ENCODE measurements at places on chromosomes 7 and 10.
A peak's percentile ranks its signal among the peaks of the same experiment; 100 is the strongest.

DNA sequence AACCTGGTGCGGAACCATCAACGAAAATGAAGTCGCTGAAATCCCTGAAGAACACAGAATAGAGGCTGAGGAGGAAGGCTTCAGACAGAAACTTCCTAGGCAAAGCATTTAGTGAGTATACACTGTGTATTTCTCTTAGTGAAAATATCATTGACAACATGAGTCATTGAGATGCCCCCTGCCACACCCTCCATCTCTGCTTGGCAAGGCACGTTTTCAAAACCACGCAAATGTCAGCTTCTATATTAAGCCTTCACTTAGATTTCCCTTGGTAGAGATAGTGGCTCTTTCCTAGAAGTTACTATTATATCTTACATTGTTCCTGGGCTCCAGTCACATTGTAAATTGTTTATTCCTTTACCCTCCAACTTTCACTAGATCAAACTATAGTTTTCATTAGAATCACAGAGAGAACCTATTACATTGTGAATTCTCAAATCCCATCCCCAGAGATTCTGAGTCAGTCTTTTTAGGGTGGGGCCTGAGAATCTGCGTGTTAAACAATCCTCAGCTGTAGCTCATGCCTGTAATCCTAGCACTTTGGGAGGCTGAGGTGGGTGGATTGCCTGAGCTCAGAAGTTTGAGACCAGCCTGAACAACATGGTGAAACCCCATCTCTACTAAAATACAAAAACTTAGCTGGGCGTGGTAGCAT, 4.6 kb upstream of the SKAP2 start:
- no peak for DNase-seq

DNA sequence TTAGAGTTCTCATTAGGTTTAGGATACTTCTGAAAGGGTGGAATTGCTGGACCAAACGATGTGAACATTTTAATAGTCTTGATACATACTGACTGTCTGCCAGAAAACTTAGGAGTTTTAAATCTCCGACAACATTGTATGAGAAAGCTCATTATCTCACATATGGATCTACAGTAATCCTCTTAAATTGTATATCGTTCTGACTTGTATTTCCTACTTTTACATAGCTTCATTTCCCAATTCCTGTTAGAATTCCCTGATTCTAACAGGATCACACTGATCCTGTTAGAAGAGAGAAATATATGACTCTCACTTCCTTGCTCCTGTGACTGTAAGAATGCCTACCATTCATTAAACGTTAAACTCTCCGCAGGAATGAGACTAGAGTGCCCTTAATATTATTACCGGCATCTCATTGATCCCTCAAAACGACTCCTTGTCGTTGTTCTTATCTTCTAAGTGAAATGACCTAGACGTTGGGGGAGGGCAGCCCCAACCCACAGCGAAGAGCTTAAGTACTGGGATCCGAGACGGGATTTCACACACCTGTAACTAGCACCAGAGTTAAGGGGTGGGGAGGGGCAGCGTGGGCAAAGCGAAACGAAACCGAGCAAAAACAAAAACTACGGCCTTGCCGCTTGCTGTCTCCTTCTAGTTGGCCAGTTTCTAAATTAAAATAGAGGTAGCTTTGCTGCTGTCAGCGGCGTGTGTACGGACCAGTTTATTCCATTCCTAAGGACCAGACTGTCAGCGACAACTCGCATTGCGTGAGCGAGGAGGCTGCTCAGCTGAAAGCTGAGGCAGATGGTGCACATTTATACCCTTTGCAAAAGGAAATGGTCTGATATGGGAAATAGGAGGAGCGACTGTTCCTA, 678 bp upstream of the TMEM106B start:
- DNase-seq, result no peak

DNA sequence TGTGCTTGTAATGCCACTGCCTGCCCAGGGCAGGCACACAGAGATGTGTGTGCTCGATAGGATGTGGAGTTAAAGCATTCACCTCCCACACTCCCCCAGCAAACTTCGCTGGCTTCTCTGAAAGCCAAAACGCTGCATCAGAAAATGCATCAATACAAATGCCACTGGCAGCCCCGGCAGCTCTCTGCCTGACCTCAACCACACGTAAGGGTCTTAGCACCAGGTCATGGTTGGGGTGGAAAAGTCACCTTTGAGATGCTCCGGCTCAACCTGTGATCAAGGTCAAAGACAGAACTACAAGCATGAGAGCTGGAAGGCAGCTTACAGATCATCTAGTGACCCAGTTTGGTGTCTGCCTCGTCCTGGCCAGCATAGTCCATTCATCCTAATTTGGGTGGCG, 114.4 kb upstream of the NANOS1 start:
- no peak for DNase-seq

DNA sequence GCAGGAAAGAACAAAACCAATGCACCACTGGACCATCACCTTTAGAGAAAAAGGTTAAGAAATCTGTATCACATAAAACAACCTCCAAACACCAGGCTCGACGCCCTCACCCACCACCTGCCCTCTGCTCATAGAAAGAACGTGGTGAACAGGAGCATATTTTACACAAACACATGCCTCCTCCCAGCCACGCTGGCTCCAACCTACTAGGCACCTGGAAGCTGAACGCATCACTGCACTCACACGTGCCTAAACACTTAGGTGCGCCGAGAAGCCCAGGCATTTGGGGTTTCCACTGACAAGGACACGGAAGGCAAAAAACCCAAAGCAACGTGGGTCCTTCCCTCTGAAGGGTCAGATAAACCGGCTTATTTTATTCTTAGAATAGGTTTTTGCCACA, 56.0 kb downstream of the PTPRN2 start:
- no peak for DNase-seq

DNA sequence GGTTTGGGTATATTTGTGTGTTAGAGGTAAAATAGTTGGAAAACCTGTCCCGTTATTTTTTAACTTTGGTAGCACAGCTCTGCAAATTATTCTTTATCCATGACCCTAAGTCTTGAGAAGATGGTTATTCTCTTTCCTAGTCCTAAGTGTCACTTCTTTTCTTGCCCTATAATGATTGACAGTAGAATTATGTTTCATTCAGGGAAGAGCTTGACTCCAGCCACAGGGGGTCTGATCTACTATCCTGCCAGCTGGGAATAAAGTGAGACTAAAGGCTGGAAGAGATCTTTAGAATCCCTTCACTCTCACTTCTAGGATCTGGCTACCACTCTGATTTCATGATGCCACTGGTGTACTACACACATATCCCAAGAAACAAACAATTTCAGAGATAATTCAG, 90.4 kb downstream of the PHTF2 start:
- DNase-seq, result no peak

GRCh38 chr7:154390961-154391360, 338.8 kb downstream of the DPP6 start:
- no peak for DNase-seq

DNA sequence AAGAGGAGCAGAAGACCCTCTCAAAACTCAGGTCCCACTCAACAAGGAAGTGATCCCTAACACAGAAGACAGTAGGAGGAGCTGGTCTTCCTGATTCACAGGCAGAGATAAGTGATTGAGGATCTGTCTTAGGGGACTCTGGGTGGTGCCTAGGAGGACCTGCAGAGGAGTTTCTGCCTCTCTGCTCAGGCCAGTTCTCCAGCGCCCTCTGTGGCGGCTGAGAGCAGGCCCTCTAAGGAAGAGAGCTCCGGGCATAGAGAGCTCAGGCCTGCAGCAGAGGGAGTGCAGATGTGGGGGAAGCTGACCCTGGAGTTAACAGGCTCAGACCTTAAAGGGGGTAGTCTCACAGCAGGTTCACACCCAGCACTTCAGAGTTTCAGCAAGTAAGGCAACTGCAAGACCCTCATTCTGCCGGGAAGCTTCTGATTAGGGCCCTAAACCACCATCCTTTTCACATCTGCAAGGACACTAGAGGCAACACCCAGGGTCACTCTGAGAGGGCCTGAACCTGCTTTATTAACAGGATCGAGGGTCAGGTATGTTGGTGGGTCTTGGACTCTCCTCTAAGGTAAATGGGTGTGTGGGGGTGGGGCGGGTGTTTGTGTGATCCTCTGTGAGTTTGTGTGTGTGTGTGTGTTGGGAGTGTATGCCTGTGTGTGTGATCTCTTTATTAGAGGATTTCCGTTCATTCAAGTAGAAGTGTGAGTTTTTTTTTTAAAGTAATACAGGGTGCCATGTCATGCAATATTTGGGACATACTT, 57.6 kb upstream of the TARP start:
- DNase-seq, result no peak

DNA sequence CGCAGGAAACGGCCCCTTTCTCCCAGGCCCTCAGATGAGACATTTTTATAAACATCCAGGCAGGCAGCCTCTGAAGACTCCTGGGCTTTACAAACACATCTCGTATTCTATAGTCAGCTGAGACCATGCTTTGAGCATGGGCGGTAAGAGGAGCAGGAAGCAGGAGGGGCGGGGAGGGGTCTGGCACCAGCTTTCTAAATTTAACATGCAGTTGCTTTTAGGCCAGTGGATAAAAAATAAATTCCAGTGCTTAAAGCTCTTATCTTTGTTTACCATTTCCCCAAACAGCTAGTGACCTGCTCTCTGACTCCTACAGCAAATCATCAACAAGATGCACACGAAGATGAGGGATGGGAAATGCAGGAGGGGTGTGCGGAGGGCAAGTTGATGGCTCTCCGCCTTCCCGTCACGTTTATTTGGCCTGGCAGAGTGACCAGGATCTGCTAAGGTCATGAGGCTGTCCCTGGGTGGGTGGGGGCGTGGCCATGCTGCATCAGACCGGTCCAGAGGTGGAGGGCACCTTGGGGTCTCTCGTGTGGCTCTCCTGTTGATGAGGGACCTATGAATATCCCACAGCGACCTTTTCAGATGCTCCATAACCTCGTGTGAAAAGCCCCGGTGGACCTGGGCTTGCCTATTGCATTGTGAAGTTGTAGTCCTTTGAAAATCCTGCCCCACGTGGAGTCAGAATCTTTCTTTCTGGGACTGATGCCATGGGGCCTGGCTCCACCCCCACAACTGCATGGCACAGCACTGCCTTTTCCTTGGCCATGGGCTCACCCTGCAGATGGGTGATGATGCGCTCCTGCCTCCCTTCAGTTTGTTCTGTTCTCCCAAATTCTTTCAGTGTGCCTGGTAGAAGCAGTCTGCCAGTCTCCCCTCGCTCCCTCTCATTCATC, 67.5 kb downstream of the PARP12 start:
- no peak for DNase-seq

GRCh38 chr7:106598663-106599342, 62.2 kb downstream of the CCDC71L start:
- peak; percentile 48 for DNase-seq

DNA sequence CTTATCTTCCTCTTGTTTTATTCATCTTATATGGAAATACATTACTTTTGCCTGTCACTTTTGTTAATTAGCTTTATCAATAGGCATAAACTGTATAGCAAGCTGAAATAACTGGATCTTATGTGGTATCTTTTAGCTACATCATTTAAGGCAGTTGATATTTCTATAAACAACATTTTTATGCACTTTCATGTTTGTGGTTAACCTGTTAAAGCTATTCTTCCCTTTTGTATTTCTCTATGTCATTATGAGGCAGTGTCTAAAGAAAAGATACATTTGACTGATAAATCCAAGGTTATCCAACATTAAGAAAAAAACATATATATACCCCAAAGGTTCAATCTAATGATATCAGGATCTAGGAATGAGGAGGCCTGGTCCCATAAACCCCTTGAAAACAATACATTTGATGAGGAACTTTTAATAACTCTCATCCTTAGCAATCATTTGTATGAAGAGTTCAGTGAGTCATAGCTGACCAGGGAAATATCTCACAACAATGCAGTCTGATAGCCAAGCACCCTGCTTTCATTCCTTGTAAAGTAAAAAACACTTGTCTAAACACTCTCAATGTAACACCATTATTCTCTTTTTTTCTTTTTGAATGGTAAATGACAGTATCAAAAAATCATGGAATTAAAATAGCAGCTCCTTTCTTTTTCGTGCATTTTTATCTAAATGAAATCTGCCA, 300.9 kb downstream of the NEBL start:
- no peak for DNase-seq

- no peak for DNase-seq
These were observed 174.1 kb downstream of the SKAP2 start for GRCh38 chr7:26690135-26690805.

DNA sequence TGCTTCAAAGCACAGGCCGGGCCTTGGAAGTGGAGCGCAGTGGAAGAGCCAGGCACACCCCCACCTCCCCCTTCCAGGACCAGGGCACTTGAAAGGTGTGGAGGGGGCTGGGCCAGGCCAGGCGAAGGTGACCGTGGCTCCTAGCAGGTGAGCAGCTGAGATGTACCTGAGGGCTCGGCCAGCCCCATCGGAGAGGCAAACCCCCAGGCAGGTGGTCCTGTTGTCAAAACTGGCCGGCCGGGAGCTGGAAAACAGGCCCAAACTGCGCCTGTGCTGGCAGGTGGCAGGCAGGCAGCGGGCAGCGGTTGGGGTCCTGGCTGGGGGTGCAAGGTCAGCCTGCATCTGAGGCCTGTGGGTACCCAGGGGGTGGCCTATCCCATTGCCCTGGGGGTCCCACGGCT, 96.4 kb upstream of the DNAAF5 start:
- no peak for DNase-seq

GRCh38 chr7:151016505-151016904, 7.8 kb downstream of the ATG9B start:
- DNase-seq, result no peak

- DNase-seq, result no peak
These were observed 58.9 kb upstream of the NUPR2 start for GRCh38 chr7:56174875-56175760.

- no peak for DNase-seq
These were observed 46.9 kb downstream of the ZNF438 start for GRCh38 chr10:30984563-30985328.

GRCh38 chr10:114458955-114459354, 54.7 kb upstream of the AFAP1L2 start:
- no peak for DNase-seq

All from activated effector memory CD4-positive, alpha-beta T cell treated with Interleukin-2 at 50 U/mL for 16 hours (primary cell).